NCI-H510A (cell line): ENCODE measurements at places on chromosomes 2 and 18.

GRCh38 chr2:133476931-133477615 lies 91.2 kb downstream of the NCKAP5 start:
- DNase-seq, result no peak

DNA sequence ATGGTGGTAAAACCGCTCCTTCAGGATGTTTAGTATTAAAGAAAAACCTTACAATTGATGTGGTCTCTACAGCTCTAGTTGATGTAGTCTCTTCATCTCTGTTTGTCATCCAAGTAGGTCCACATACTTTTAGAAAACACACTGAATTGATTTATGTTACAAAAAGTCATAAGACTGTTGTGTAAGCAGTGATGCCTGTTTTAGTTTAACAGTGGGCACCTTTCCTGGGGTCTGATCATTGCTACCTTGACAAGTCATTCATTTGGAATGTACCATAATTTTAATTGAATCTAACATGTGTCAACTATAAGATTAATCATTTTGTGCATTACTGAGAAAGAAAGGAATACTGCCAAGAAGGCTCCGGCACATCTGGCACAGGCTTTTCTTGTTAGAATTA lies 34.3 kb downstream of the GIGYF2 start:
- DNase-seq, result no peak

GRCh38 chr18:75369026-75369721 lies 58.3 kb downstream of the SMIM21 start:
- DNase-seq, result no peak

DNA sequence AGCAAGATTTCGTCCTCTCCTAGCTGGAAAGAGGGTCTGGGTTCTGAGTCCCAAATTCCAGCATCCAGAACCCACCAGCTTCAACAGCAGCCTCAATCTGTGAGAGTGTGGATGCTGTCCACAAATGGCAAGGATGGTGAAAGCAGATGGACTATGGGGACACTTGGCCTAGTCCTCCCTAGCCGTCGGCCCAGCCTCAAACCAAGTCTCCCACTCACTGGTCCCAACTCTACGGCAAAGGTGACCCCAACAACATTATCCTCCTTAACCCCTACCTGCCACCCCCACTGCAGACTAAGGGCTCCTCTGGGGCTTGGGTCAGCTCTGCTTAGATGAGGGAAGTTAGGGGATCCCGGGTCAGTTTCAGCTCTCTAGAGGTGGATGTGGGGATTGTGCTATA lies 57.3 kb downstream of the TNS1 start:
- no peak for DNase-seq

GRCh38 chr18:68033466-68033865 lies 516.9 kb upstream of the DSEL start:
- DNase-seq, result no peak

GRCh38 chr2:71776227-71776626 lies 322.9 kb downstream of the DYSF start:
- no peak for DNase-seq

- DNase-seq, result no peak
These were observed 45.0 kb upstream of the RMND5A start for GRCh38 chr2:86675104-86675503.

DNA sequence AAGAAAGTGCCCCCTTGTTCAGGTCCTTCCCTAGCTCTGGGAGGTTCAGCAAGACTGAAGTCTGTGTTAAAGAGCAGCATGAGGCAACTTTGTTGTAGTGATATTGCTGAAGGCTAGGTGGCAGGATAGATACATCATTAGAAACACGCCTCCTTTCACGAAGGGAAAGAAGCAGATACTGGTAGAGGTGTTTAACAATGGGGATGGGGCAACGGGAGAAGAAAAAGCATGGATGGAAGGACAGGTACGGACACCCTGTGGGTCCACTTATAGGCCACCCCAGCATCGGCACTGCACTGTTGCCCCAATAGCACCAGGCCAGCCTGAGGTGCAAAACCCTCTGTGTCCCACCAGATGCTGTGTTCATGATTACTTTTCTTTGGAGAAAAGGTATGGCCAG lies 3.5 kb upstream of the IGFBP5 start:
- DNase-seq, result peak; percentile 64

- DNase-seq, result no peak
These were observed 110.9 kb downstream of the METTL8 start for GRCh38 chr2:171322928-171323327.

GRCh38 chr2:37742286-37742685 lies 70.8 kb upstream of the CDC42EP3 start:
- DNase-seq, result no peak
